Activated gamma-delta T cell (primary cell): ENCODE measurements at places on chromosomes 12 and 14.
A peak's percentile ranks its signal among the peaks of the same experiment; 100 is the strongest.

DNA sequence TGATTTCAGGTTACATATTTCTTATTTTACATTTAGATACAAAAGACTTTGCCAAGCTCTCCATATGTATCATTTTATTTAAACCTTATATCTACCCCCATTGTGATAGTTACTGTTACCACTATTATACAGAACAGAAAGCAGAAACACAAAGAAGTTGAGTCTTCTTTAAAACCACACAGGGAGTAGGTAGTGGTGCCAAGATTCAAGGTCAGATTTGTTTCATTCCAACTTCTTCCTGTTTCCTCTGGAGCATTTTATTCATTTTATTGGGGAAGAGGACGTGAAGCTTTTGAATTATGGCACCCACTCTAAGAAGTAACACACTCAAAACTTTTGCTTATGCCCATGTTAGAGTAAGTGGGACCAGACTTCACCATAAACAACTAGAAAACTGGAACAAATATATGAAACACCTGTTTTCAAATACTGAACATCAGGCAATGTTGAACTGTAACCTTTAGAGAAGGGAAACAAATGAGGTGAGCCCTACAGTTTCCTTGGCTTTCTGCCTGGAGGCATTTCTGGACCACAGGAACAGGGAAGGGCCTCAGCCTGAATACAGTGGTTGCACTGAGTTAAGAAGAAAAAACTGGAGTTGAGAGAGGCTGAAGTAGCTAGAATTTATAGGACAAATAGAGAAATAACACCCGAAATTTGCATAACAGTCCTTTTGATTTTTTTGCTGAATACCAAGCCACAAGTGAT lies 160.4 kb upstream of the SSTR1 start:
- DNase-seq, result no peak

DNA sequence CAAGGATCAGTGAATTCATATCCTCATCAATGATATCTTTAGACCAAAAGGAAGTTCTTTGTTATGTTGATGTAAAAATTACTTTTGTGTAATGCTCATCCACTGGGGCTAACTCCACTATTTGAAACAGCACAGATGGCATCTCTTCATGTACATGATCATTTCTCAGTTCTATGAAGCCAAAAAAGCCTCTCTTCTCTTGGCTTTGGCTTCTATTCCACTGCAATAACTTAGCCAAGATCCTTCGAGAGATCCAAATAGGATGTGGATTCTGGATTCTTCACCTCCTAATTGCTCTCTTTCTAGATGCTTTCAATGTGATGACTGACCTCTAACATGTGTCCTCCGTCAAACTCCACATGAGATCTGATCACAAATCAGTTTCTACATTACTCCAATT lies 851.2 kb downstream of the GALC start:
- DNase-seq, result no peak

GRCh38 chr14:93857500-93858283 lies 69.4 kb upstream of the PRIMA1 start:
- no peak for DNase-seq

DNA sequence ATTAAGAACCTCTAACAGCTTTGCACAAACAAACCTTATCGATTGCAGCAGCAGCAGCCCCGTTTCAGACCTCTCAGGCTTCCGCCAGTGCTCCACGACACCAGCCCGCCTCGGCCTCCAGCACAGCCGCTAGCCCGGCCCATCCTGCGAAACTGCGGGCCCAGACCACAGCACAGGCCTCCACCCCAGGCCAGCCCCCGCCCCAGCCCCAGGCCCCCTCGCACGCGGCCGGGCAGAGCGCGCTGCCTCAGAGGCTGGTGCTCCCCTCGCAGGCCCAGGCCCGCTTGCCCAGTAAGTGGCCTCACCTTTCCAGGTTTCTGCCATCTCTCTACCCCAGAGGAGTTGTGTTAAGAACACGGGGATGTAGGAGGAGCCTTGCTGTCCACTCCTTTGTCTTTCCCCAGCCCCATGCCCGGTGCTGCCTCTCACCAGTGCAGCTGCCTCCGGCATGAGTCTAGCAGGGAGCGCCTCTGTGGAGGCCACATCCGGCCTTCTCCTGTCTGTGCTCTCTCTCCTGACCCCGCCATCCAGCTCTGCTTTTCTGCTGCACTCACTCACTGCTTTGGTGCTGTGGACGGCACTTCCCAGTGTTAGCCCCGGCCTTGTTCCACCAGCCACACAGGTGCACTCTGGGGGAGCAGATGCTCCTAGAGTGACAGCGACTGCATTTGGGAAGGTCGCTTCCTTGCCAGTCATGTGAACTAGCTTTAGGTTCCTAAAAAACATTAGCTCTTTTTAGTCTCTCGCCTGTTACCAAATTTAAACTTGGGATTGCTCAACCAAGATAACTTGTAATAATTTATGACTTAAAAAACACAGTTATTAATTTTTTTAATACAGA lies 71.5 kb downstream of the EP400 start:
- no peak for DNase-seq

DNA sequence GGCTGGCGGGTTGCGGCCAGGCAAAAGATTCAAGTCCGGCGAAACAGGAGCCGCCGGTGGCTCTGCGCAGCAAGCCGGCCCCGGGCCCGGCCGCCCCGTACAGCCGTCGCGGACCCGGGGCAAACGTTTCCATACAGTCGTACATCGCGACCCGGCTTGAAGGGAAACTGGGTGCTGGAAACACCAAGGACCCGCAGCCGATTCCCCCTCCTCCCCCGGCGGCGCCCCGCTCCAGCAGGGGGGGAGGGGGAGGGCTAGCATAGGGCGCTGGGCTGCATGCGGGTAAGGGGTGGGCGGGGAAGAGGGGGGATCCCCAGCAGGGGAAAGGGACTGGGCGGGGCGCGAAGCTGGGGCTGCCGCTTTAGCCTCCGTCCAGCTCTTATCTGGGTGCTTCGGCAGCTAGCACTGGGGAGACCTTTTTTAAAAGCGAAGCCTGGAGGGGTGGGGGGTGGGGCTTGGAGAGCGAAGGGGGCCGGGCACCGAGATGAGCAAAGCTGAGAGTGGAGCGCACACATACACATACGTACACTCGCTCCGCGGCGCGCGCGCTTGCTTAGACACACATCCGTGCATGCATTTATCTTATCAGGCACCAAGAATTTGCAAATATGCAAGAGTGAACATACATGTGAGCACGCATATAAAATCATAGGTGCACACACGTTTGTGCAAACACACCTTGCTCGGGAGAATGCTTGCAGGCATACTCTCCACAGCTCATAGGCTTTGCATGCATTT lies 11.9 kb downstream of the RARG start:
- peak; percentile 59 for DNase-seq

DNA sequence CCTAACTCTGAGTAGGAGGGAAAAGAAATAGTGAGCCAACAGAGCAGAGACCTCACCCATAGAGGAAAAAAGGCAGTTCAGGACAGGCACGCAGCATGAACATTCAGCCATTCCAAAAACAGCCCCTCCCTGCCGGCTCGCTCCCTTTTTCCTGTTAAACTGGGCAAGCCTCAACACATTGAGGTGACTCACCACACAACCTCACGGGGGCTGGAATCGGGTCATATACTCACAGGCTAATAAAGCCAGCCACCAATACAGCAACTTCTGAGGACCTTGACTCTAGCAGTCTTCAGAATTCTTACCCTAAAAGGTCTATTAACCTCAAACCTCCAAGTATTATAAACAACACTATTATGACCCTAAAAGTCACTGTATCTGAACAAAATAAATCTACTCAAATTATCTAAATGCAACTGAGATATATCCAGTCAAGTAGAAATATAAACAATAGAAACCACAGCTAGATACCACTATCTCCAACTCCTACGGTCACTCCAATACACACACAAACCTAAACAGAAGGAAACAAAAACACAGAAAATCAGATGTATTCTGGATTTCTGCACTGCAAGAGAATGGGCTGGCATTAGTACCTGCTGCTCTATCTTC lies 6.3 kb downstream of the YBX3 start:
- no peak for DNase-seq

GRCh38 chr14:98599082-98599481 lies 672.9 kb downstream of the BCL11B start:
- no peak for DNase-seq

- no peak for DNase-seq
These were observed 31.5 kb upstream of the ANO6 start for GRCh38 chr12:45184147-45184963.

- DNase-seq, result no peak
These were observed 85.1 kb upstream of the WSCD2 start for GRCh38 chr12:108043750-108044533.

DNA sequence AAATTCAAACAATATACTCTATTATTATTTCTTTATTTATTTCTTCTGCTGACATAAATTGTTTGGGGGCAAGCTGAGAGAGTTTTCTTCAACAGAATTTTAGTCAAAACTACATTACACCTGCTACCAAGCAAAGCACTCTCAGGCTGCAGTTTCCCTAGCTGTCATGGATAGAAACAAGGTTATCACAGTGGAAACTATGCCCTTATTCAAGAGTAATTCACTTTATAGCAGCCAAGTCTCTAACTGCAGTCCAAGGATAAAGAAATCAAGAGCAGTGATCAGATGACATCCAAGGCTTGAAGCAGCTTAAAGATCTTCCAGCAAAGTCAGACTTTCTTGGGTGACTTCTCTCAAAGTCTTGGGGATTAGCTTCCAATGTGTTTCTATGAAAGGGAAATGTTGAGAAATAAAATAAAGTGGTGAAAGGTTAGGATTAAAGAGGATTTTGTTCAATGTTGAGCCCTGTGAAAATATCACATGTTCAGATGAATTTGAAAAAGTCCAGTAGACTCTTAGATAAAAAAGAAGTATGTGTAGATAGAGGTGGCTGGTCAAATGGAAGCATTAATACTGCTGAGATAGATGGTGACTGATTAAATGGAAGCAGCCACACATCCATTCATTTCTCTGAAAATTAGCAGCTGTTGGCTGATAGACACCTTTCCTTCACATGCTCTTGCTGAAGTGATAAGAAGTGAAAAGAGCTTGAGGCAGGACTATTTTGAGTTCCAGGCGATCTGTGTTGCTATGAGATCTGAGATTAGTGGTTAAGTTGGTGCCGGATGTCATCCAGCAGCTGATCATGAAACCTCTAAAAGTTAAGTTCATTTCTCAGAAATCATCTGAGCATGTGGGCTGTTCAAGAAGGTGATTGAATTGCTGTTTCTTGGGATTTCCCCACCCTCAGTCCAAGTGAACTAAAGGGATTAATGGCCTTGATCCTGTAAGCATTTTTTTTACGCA lies 257.8 kb upstream of the BTG1 start:
- no peak for DNase-seq

GRCh38 chr12:4323396-4323795 lies 2.4 kb downstream of the TIGAR start:
- no peak for DNase-seq

GRCh38 chr12:93839064-93839463 lies 161.9 kb downstream of the CRADD start:
- DNase-seq, result no peak
